ENCODE measurements at places on chromosomes 11 and 22.

DNA sequence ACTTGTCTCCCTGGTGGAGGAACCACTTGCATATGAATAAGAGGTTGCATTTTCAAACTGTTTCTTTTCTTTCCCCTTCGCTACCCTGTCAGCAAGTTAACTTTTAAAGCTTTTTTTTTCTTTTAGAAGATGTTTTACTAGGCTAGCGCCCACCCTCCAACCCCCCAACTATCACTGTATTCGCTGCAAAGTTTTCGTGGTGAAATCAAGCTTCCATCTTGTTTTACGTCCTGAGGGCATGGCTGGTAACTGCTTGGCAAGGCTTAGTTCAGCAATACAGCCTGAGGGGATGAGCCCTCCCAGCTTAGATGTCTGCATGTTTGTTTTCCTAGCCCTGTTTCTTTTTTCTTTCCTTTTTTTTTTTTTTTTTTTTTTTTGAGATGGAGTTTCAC is 1359.3 kb downstream of the LRRC4C start:
- DNase-seq = no peak

DNA sequence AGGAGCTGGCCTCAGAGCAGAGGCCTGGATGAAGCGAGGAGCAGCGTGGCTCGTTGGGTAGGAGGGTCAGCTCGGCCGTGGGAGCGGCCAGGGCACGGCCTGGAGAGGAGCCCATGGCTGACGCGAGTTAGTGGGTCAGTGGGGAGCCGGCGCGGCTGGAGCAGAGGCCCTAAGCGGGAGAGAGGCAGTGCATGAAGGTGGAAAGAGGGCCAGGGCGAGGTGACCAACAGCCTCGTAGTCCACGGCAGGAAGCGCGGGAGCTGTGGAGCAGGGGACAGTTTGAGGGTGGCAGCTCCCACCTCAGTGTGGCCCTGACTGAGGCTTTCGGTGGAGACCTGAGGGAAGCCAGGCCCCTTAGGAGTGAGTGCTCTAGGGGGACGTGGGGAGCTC is 24.1 kb downstream of the DCPS start:
- DNase-seq = no peak

DNA sequence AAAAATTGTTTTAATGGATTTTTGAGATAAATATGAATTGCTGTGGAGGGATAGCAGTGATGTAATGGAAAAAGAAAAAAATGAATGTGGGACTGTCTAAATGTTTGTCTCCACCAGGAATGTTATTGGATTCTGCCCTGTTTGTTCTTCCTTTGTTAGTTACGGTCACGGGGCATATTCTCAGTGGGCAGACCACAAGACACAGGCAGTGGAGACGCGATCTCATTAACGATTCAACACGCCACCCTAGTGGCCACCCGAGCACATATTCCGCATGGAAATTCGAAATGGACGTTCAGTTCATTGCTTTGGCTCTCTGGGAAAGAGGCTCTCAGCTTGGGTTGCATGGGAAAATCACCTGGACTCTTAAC is 151.8 kb upstream of the TTC12 start:
- no peak for DNase-seq

DNA sequence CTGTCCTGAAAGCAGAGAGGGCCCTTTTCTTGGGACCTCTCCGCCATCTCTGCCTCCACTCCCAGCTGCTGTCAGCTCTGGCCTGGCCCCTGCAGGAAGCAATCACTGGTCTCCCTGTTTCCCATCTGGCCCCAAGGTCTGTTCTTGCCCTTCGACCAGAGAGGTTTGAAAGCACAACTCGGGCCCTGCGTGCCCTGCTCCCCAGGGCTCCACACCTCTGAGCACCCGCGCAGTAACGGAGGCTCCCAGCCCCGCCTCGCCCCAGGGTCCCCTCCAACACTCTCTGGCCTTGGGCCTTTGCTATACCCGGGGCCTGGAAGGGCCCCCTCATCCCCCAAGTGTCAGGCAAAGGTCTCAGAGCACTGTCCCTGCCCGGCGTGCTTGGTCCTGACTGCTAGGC is 7.8 kb upstream of the CD81 start:
- DNase-seq = no peak

DNA sequence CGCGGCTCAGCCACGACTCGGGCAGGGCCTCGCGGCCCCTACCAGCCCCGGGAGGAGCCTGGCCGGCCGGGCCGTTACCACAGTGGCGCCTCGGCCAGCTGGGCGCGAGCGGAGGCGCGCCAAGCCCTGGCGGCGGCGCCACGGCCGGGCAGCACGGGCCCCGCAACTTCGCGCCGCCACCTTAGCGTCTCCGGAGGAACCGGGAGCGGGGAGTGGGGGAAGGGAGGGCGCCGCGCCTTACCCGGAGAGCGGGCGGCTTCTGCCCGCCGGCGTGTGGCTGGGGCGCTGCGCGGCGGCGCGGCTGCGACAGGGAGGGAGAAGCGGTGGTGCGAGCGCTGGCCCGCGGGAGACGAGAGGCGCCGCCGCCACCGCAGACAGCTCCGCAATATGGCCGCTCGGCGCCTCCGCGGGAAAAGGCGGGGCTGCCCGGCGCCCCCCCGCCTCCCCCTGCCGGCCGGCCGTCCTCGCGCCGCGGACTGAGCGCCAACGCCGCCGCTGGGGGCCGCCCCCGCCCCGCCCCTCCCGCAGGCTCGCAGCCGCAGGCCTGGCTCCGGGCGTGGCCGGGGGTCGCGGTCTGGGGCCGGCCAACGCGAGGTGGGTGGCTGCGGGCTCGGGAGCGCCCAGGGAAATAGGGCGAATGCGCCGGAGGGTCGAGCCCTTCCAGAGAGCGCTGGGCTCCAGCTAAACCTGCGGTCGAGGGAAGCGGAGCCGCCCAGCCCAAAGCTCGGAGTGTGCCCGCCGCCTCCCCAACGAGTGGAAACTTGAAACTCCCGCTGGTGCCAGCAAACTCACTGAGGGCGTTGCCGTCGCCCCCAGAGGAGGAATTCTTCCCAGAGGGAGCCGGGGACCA is at the start of gene RDX:
Gene RDX (minus strand): TSS at position 389 of the 850 bp plus-strand sequence. CDS start 16,922 bp downstream, outside the sequence.
- peak; percentile 62 for DNase-seq

DNA sequence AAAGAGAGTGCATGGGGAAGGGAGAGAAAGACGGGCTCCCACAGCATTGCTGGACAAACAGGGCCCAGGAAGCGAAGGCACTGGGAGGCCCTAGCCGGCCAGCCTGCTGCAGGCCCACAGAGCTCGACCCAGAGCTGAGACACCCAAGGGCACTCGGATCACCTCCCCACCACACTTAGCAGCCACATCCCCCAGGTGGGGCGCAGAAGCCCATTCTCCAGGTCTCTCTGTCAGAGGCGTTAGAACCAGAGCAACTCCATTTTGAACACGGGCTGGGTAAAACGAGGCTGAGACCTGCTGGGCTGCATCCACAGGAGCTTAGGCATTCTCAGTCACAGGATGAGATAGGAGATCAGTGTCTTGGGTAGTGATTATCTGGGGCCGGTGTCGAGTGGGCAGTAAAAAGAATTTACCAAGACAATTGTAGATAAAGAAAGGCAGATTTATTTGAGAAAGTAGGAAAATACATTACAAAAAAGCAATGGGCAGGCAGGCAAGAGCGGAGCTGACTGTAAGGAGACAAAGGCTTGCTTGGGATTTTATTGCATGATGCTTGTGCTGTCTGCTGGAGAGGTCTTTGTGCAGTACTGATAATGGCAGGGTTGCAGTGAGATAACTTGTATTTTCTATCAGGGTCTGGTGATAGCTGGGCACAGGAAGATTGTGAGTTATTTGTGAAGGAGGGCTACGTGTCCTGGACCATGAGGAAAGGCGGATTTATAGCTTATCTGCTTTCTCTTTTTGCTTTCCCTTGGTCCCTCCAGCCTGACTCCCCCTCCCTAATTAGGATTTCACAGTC is 13.4 kb upstream of the CAPN5 start:
- no peak for DNase-seq

- DNase-seq = no peak
Observed at GRCh38 chr22:17402293-17402692, 33.0 kb downstream of the CECR2 start.

DNA sequence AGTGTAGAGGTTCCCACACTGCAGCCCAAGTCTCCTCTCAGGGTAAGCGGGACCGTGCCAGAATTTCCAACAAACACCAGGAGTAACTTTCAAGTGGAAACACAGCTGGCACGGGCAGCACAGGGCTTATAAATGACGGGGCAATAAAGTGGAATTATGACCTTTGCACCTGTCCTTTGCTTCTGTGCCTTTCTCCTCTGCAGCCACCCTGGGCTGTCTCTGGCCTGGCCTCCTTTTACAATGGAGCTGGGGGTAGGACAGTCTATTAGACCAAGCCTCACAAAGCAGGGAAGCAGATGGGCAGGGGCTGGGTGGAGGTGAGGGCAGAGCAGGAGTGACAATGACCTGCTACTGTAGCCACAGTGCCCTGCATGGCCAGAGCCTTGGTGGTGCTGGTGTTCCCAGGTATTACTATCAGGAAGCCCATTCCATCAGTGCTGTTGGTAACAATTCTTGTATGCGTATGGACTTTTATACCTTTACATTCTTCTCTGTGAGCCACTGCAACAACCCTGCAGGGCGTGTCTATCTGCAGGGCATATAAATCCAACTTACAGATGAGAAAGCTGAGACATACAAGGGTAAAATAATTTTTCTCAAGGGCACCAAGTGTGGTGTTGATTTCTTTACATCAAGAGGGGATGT is 387.8 kb downstream of the CTTN start:
- DNase-seq = no peak

- DNase-seq = no peak
Observed at GRCh38 chr22:49394116-49394785, 433.4 kb downstream of the BRD1 start.

- DNase-seq = no peak
Observed at GRCh38 chr11:101436511-101437142, 147.2 kb downstream of the TRPC6 start.

DNA sequence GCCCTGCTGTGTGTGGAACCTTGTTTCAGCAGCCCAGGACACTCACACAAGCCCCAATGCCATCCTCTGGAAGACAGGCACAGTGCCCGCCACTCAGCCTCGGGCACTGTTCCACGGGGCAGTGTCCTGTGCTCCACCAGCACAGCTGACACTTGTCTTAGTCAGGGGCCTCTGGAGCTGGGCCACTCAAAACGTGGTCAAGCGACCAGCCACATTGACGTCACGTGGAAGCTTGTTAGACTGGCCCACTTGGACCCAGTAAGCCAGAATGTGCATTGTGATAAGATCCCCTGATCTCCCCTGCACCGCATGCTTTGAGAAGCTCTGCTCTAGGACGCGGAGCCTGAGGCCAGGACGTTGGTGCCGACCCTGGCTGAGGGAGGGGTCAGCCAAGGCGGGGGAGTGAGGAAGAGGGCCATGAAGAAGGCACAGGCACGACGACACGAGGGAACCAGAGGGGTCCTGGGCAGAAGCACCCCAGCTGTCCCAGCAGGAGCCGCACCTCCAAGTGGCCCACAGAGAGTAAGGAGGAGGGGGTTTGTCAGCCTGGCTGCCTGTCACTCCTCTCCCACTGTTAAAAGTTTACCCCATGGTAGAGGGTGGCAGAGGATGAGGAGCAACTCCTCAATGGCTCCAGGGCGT is 64.6 kb downstream of the LINC01488 start:
- no peak for DNase-seq

DNA sequence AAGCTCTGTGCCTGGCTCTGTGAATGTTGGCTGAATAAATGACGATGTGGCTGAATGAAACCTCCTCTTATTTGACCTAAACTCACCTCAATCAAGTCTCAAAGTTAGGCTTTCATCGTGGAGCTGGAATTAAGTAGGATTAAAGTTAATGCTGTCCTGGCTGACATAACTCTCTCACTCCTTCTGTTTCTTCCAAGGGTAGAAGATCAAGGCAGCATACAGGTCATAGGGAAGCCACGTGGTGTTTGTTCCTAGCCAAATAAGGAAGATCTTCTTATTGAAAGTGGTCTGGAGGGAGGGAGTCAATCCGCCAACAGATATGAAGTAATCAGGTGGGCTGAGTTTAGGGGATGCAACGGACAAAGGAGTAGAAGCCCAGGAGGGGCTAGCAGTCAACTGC is 59.5 kb downstream of the TRIM29 start:
- DNase-seq = no peak

- DNase-seq = no peak
Observed at GRCh38 chr22:27218012-27218920, 560.9 kb downstream of the MIAT start.

DNA sequence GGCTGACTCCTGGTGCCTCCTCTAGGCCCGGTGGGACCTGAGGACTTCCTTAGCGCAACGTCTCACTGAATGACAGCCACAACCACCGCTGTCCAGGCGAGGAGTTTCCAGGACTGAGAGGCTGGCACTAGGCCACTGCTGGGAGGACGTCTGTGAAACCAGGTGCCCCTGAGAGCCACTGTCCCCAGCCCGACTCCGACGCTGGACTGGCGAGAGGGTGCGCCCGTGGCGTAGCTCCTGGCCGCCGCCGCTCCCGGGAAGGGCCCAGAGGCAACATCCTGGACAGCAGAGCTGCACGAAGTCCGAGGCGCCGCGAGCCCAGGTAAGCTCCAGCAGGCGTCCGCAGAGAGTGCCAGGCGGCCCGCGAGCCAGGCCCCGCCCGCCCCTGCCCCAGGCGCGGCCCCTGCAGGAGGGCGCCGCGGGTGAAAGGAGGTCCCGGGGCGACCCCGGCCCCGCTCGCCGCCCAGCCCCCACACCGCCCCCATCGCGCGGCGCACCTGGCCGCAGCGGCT is 525 bp downstream of the DGCR2 start:
- no peak for DNase-seq

DNA sequence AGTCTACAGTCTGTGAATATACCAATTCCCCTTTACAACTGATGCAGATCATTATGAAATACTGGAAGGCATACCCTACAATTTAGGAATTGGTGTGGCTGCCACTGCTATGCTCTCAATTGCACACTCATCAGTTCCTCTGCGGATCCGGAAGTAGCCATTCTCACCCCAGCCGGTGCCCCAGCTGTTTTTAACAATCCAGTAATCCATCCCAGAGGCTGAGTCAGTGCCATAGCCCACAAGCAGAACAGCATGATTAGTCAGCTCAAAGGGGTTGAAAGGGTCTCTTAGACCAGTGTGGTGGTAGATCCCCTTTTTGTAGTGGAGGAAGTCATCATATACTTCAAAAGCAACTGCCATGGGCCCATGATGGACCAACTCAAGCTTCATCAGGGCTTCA is 43.6 kb downstream of the CTSC start:
- no peak for DNase-seq

DNA sequence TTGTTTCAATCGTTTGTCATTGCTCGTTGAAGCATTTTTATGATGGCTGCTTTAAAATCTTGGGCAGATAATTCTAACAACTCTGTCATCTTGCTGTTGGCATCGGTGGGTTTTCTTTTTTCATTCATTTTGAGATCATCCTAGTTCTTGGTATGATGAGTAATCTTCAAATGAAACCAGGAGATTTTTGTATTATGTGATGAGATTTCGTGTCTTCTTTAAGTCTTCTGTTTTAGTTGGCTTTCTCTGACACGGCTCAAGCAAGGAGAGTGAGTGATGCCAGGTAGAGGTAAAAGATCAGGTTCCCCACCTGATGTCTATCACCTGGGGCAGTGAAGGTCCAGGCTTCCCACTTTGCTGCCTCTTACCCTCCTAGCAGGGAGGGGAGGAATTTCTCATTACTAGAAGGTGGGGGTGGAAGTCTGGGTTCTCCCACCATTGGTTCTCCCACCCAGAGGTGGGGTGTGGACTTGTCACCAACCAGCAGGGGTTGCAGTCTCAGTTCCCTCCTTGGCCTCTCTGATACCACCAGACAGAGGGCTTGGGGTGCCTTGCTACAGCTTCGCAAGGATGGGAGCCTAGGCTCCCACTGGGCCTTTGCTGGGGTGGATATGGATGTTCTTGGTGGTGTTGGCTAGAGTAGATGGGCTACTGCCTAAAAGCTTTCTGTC is 12.9 kb downstream of the CDC45 start:
- DNase-seq = no peak
